ENCODE measurements at places on chromosomes 16 and 17. TPM values are rescaled to one million over a fixed set of nuclear protein-coding genes. Genes with fewer than 3 reads are reported as not detected.

DNA sequence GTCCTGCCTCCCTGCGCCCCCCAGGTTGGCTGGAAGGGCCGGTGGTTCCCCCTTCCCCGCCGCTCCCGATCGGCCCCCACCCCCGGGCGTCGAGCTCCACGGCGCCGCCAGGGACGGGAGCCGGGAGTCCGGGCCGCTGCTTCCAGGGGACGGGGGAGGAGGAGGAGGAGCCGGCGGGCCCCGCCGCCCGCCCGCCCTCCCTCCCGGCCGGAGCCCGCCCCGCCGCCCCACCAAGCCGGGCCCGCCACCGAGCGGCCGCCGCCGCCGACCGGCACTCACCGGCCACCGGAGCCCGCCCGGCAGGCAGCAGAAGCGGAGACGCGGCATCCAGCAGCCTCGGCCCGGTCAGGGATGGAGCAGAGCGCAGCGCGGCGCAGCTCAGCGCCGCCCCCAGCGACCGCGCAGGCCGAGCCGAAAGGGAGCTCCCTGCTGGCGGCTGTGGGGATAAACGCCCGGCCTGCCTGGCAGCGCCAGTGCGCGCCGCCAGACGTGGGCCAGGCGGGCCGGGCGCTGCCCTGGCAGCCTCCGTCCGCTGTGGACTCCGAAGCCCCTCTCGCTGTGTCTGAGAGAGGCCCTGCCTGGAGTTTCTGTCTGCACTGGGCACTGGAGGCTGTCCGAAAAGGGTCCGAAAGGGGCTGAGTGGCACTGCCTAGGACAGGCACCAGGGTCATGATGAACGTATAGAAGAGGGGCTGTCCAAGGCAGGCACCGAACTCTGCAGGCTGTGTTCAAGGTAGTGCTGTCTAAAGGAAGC lies at the start of gene MYO18A:
TSS of gene MYO18A (minus strand) at position 365 of the 754 bp plus-strand sequence. CDS start 13,458 bp downstream, outside the sequence.
- H3K4me3 ChIP-seq = peak within 1 kb of the TSS; percentile 63
- H3K36me3 ChIP-seq = no peaks in the 10 kb centered on the region
- peak within 1 kb of the TSS; percentile 85 for H3K27ac ChIP-seq
- no peaks in the 10 kb centered on the region for H3K27me3 ChIP-seq
- peaks cover 51% of the 10 kb centered on the region for H3K4me1 ChIP-seq

SNAI3 gene
- total RNA-seq = 1.0 TPM

C1QTNF8 gene
- total RNA-seq = not detected

DNA sequence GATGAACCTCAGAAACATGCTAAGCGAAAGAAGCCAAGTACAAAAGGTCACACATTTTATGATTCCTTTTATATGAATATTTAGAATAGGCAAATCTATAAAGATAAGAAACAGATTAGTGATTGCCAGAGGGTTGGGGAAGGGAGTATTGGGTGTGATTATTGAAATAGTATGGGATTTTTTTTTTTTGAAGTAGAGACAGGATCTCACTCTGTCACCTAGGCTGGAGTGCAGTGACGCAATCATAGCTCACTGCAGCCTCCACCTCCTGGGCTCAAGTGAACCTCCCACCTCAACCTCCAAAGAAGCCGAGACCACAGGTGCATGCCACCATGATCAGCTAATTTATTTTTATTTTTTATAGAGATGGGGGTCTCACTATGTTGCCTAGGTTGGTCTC lies 35.7 kb downstream of the MEOX1 start:
- H3K27ac ChIP-seq = no peak overlapping the region
- H3K4me1 ChIP-seq = peaks cover 7% of the 10 kb centered on the region
- H3K27me3 ChIP-seq = no peaks in the 10 kb centered on the region
- H3K4me3 ChIP-seq = no peak overlapping the region
- no peaks in the 10 kb centered on the region for H3K36me3 ChIP-seq
- no peak for DNase-seq

SYT17 gene
- 0.22 TPM for total RNA-seq

ADAD2 gene
- total RNA-seq = 0.19 TPM

PDF gene
- 12.8 TPM for total RNA-seq

GRCh38 chr16:30858829-30859423 lies 35.0 kb downstream of the BCL7C start:
- H3K36me3 ChIP-seq = no peaks in the 10 kb centered on the region
- H3K4me3 ChIP-seq = no peak overlapping the region
- DNase-seq = no peak
- no peak overlapping the region for H3K27ac ChIP-seq
- H3K27me3 ChIP-seq = no peaks in the 10 kb centered on the region
- no peaks in the 10 kb centered on the region for H3K4me1 ChIP-seq

GRCh38 chr17:14149751-14150150 lies 80.4 kb downstream of the COX10 start:
- no peak for DNase-seq
- H3K27me3 ChIP-seq = no peaks in the 10 kb centered on the region
- no peak overlapping the region for H3K27ac ChIP-seq
- no peak overlapping the region for H3K4me3 ChIP-seq

CENPX gene
- 47.6 TPM for total RNA-seq

CRISPLD2 gene
- total RNA-seq = 58.4 TPM

KRTAP2-3 gene
- total RNA-seq = not detected

KRT27 gene
- not detected for total RNA-seq

CEP295NL gene
- 1.1 TPM for total RNA-seq

GRCh38 chr17:27810211-27810901 lies 10.0 kb upstream of the NOS2 start:
- H3K36me3 ChIP-seq = no peaks in the 10 kb centered on the region
- no peak overlapping the region for H3K4me3 ChIP-seq
- no peak for DNase-seq
- no peaks in the 10 kb centered on the region for H3K27me3 ChIP-seq

GRCh38 chr17:66480243-66480642 lies 177.8 kb downstream of the PRKCA start:
- no peaks in the 10 kb centered on the region for H3K27me3 ChIP-seq
- H3K36me3 ChIP-seq = no peaks in the 10 kb centered on the region
- no peak for DNase-seq

TM4SF5 gene
- total RNA-seq = not detected

- DNase-seq = no peak
- no peaks in the 10 kb centered on the region for H3K36me3 ChIP-seq
- no peaks in the 10 kb centered on the region for H3K27me3 ChIP-seq
Measured at GRCh38 chr17:77248216-77249114, 107.7 kb downstream of the SEC14L1 start.

DNA sequence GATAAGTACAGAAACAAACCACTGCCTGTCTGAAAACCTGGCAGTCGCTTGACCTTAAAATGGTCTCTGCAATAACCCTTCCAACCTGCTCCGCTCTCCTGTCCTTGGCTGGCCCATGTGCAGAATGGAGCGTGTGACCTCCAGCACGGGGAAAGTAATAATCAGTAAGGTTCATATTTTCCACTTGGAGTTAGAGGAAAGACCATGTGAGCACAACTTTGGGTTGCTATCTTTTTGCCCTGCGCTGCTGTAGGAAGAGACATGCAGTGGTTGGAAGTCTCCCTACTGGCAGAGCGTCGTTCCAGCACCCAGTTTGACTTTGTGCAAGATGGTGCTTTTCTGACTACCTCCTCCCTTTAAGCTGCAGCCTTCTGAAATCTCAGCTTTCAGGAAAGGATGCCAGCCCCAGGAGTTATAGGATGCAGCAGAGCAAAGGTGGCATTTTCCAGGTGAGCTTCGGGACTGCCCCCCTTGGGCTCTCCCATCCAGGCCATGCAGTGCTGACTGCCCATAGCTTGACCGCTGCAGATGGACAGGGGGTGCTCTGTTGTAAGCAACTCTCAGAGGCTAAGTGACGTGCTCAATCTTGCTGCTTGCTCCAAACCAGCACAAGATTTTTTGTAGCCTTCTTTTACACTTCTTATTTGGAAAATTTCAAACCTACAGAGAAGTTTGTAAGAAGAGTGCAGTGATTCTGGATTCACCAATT lies 110.7 kb upstream of the NOL11 start:
- DNase-seq = no peak
- no peaks in the 10 kb centered on the region for H3K4me1 ChIP-seq
- H3K4me3 ChIP-seq = no peak overlapping the region
- no peaks in the 10 kb centered on the region for H3K36me3 ChIP-seq

All from right atrium auricular region (tissue), 2 donors.